ENCODE measurements at places on chromosomes 1 and 21.

- no peak for DNase-seq
These were observed 46.2 kb downstream of the UCHL5 start for GRCh38 chr1:193013005-193013404.

DNA sequence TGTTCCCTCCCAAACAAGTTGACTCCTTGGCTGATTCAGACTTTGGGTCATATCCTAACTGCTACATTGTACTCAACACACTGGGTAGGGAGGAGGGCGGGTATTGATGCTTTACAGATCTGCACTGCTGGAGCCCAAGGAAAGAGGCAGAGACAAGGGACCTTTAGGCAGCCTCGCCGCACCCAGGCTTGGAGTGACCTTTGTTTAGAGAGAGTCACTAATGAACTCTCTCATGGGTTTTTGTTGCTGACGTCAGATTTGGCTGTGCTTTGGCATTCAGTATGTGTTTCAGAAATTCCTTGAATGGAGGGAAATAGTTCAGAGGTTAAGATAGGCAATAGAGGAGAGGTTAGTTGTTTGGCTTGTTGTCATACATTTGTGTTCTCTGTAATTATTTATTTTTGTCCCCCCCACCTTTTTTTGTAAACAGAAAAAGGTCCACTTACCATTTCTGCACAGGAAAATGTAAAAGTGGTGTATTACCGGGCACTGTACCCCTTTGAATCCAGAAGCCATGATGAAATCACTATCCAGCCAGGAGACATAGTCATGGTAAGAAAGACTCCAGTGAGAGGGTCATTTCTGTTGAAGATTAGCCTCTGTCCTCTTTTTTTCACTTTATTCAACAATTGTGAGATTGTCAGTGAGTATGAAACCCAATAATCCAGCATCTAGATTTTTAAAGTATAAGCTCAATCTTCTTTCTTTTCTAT, 116.1 kb downstream of the ATP5PO start:
- DNase-seq: no peak

GRCh38 chr1:28917757-28918118, 3.4 kb downstream of the EPB41 start:
- DNase-seq: no peak

DNA sequence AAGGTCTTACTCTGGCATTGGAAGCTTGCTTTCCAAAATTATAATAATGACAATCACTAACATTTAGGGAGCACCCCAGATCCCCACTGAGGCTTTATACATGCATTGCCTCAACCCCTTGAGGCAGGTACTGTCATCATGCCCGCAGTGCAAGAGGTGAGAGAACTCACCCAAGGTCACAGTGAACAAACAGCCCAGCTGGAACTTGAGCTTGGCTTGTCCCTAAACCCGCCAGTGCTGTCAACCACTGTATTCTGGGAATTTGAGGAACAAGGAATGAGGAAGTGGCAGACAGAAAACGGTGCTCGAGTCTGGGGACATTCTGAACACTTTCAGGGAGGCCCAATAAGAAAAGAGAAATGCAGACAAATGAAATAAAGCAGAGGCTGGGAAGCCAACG, 34.6 kb upstream of the TLR5 start:
- DNase-seq: no peak

- DNase-seq: no peak
These were observed 38.6 kb downstream of the GPR3 start for GRCh38 chr1:27430903-27431600.

GRCh38 chr21:29144736-29145353, 14.4 kb downstream of the MAP3K7CL start:
- DNase-seq: no peak

DNA sequence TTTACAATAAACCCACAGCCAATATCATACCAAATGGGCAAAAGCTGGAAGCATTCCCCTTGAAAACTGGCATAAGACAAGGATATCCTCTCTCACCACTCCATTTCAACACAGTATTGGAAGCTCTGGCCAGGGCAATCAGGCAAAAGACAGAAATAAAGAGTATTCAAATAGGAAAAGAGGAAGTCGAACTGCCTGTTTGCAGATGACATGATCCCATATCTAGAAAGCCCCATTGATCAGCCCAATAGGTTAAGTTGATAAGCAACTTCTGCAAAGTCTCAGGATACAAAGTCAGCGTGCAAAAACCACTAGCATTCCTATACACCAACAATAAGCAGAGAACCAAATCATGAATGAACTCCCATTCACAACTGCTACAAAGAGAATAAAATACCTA, 235.5 kb downstream of the DPYD start:
- no peak for DNase-seq

DNA sequence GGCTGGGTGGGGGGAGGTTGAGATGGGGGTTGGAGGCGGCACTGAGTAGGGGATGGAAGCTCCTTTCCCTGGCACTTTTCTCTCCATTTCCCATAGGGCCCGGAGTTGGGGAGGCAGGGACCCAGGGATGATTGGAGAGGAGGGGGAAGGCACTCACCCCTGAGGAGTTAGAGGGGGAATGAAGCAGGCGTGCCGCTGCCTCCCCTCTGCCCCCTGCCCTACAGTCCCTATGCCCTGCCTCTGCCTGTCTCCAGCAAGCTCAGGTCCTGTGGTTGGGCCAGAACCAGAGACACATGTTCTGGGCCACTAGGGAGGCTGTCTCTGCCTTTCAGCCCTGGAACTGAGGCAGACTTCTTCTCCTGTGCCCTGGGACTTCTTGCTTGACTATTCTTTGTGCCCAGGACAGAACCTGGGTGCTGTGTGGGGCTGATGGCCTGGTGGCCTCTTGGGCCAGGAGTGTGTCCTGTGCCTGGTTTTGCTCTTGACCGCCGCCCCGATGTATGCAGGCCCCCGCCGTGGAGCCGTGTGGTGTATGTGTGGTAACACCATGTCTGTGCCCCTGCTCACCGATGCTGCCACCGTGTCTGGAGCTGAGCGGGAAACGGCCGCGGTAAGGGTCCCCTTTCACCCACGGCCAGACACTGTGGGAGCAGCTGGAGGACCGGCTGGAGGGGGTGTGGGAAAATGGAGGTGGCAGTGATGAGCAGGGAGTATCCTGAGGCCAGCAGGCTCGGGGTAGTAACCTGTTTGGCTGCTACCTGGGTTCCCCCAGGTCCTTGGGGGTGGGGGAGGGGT, 1.4 kb downstream of the LYPLA2 start:
- DNase-seq: no peak

GRCh38 chr1:200546577-200546976, 74.0 kb downstream of the KIF14 start:
- no peak for DNase-seq

DNA sequence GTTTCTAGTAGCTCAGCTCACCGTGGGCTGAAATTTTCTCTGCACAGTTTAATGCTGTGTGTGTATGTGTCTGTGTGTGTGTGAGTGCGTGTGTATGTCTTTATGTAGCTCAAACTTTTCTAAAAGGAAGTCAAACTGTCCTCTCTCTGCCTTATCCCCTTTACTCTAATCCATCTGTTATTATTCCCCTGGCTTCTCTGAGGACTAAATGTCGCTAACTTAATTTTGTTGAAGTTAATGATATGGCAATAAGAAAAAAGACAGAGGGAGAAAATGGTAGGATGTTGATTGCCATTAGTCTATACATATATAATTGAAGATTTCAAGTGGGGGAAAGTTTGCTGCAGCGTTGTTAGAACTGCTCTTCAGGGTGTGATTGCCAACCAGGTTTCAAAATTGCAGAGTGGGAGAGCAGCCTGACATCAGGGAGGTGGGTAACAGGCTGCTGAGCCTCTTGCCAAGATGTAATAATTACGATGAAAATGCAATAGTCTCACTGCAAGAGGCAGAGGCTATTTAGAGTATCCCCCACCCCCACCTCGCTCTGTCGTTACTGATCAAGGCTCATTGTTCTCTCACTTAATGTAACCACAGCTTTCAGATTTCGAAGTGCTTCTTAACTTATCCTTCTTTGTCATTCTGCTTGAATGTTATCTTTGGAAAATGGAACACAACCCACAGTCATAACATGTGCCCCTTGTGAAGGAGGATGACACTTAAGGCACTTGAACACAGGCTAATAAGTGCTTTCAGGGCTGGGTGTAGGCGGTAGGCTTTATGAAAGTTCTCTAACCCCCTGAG, 559.0 kb upstream of the PLXNA2 start:
- DNase-seq: no peak

DNA sequence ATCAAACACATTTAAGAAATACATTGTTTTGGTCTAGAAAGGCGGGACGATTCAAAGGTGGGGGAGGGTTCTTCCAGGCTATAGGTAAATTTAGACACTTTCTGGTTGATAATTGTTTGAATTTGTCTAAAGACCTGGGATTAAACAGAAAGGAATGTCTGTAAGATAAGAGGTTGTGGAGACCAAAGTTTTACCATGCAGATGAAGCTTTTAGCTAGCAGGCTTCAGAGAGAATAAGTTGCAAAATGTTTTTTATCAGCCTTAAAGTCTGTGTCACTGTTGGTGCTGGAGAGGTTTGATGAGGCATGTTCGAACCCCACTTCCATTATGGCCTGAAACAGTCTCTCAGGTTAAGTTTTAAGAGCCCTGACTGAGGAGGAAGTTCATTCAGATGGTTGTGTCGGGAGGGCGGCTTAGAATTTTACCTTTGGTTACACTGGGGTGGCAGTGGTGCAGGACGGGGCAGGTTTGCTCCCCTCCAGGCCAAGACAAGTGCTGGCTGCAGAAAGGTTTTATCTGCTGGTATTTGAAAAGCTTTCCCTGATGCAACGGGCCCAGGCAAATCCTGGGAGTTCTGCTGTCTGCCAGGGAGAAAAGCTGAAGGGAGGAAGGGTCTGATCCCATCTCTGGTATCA, 16.0 kb upstream of the SLC2A5 start:
- DNase-seq: no peak

- DNase-seq: no peak
These were observed 12.7 kb downstream of the KYAT3 start for GRCh38 chr1:88979749-88980116.

DNA sequence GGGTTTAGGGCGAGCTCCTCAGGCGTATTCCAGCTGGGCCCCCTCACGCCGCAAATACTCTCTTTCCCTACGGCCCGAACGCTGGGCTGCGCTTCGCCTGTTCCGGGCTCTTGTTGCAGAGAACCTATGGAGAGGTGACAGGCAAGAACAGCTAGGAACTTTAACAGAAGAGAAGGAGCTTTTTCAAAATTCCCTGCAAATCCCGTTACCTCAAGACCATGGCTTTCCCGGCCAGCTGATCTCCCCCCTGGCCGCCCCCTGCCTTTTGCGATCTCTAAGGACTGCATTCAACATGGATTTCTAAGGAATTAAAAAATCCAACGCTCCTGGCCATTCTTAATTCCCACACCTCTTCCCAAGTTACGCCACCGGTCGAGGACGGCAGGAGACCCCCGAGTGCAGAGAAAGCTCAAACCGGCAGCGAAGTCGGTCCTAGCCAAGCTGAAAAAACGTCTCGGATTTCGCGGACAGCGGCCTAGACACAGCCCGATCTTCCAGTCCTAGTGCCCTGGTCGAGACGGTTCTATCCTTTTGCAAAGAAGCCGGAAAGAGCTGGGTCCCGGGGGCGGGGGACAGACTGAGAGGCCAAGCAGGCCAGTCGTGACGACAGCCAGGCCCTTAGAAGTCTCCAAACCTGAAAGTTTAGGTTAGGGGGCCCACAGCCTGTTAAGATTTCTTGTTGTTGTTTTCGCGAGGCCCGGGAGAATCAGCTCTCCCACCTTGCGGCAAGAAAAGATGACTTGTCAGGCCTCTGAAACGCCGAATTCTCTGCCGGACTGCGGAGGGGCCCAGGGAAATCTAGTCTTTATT, 1.1 kb upstream of the TBX15 start:
- no peak for DNase-seq

- DNase-seq: no peak
These were observed 1.4 kb upstream of the SUCO start for GRCh38 chr1:172531412-172532182.

DNA sequence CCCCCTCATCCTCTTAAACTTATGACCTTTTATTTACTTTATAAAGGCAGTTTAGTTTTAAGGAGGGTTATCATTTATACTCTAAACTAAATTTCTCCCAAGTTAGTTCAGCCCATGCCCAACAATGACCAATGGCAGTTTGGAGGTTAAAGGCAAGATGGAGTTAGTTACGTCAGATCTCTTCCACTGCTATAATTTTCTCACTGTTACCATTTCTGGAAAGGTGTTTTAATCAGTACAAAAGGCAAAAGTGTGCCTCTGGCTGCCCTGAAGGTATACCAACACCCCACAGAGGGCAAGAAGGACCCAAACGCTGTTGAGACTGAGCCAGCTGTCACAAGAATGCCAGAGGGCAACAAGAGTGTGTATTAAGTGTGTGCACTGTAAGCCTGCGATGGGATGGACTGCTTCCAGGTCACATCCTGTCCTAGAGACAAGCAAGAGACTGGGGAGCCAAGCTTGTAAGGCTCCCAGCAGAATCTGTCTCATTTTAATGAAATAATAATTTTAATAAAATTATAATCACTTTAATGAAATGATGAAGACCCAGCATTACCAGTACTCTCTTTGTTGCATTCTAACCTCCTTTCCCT, 32.5 kb upstream of the FAM89A start:
- DNase-seq: no peak

- no peak for DNase-seq
These were observed 5.6 kb downstream of the SETDB1 start for GRCh38 chr1:150931773-150932172.

DNA sequence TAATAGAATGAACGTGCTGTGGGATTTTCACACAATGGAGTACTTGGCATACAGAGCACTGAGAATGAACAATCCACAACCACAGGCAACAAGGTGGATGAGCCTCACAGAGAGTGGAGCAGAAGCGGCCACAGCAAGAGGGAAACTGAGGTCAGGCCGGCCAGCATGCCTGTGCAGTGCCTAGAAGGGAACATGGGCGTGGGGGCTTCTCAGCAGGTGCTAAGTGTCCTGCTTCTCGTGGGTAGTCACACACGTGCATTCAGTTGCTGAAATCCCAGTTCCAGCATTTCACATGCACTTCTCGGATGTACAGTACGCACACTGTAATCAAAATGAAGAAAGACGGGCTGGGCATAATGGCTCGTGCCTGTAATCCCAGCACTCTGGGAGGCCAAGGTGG, 33.1 kb downstream of the WDR4 start:
- DNase-seq: no peak

GRCh38 chr1:38381256-38381655, 334.7 kb upstream of the POU3F1 start:
- DNase-seq: no peak

DNA sequence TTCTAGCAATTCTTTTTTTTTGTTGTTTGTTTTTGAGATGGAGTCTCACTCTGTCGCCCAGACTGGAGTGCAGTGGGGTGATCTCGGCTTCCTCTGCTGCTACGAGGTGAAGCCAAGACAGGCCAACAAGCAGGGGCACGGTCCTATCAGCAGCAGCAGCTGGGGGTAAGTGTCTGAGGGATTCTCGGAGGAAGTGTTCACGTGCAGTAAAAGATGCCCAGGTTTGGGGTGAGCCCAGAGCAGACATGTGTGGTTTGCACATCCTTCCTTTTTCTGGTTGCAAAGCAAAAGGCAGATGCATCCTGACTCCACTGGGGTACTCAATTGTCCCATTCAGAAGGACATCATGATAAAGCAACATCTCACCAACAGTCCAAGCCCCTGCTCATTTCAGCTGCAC, 27.7 kb downstream of the PIGP start:
- no peak for DNase-seq

Measured in stimulated activated CD8-positive, alpha-beta memory T cell treated with anti-CD3 and anti-CD28 coated beads, Interleukin-4, amount 100 ng/mL, for 24 hours (primary cell).